BJ (cell line): ENCODE measurements at places on chromosomes 11 and 22.

DNA sequence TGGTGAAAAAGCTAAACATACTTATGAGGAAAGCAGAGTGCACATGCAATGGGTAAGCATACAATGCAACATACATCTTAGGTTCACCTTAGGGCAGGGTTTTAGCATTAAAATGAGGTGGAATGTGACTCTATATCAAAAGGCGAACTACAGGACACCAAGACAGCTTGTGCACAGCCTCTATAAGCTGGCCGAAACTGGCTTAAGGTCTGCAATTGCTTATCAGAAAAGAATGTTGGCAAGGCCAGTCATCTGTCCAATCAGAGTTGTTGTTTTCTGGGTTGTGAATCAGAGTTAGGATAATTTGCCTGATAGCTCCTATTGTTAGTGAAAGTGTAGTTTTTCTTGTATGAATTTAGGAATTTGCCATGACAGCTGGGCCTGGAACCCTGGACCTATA lies 76.5 kb downstream of the LRRC4C start:
- no peak for DNase-seq

GRCh38 chr11:120207512-120207911 lies 3.3 kb upstream of the OAF start:
- DNase-seq = no peak

DNA sequence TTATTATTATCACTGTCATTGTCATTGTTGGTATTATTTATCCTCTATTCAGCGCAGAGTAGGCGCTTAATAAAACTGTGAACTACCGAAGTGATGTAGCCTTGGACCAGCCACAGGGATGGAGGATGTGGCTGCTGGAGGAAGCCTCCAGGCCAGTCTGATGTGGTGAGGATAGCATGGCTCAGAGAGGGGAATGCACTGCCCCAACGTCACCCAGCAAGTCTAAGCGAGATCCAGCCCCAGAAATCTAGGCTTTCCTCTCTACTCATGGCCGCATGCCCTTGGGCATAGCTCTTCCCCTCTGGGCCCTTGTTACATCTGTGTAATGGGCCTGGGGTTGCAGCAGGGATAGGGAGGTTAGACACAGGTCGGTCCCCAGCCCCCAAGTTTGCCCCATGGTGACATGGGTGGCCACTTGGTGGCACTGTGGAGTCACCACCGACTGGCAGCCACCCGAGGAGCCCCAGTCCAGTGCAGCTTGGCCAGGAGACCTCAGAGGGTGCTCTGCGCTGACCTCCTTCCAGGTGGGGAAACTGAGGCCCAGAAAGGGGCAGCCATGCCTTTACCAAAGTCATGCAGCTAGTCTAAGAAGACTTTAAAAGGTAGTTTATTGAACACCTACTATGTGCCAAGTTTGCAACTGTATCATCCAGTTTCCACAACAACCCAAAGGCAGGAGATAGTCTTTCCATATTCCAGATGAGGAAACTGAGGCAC lies 395.7 kb downstream of the MN1 start:
- no peak for DNase-seq

GRCh38 chr11:125357551-125357950 lies 138.5 kb downstream of the FEZ1 start:
- no peak for DNase-seq

- DNase-seq = no peak
Observed at GRCh38 chr11:116052603-116053547, 548.7 kb upstream of the CADM1 start.
